ENCODE measurements at places on chromosomes 1 and 21.

DNA sequence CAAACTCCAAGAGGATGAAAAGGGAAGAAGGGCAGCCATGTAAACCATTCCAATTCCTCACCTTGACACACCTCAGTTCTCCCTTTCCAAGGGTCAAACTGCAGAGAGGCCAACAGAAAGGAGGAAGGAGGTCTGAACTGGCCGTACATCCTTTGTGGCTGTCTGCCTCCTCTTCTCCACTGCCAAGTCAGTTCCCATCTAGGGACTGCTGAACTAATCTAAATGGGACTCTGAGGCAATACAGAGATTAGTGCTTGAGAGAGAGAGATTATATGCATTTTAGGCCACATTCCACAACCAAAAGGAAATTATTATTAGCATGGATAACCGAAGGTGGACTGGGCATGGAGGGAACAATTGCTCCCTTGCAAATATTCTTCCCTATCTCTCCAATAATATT is 2.7 kb downstream of the ARHGEF11 start:
- DNase-seq = no peak

- peak; percentile 28 for DNase-seq
Measured at GRCh38 chr1:160400223-160400645, at the start of gene VANGL2. Gene VANGL2 (plus strand): TSS chr1:160400564. CDS start chr1:160415838, 15,274 bp downstream.

DNA sequence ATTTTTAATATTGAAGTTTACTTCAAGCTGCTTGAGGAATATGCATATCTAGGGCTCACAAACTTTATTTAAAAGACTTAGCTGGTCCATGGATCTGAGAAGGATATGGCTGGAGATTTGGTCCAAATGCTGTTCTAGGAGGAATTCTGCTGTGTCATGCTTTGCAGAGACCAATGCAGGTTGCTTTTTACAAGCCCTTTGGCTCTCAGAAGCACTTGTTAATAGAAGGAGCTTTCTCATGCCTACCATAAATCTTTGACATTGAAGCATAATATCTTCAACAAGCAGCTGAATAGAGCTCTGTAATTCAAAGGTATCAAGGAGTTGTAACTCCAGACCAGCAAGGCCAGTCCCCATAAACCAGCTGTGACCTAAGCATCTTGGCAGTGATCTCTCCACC is 299.1 kb downstream of the HHAT start:
- DNase-seq = no peak

- DNase-seq = no peak
Measured at GRCh38 chr21:27202301-27202700, 235.4 kb upstream of the ADAMTS5 start.

DNA sequence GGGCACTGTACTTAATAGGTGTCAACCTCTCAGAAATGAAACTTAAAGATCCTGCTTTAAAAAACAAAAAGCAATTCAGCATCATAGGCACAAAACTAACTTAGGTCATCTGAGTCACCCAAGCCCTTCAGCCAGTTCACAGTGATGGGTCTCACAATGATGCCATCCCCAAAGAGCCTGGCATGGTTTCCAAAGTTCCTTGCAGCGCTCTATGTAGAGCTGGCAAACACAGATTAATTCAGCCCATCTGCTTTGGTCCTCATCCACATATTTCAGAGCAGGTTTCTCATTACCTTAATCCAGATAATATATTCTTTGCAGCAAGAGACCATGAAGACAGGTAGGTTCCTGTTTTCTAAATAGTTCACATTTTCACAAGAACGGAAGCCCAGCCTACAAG is 14.6 kb upstream of the PLA2G2C start:
- no peak for DNase-seq

DNA sequence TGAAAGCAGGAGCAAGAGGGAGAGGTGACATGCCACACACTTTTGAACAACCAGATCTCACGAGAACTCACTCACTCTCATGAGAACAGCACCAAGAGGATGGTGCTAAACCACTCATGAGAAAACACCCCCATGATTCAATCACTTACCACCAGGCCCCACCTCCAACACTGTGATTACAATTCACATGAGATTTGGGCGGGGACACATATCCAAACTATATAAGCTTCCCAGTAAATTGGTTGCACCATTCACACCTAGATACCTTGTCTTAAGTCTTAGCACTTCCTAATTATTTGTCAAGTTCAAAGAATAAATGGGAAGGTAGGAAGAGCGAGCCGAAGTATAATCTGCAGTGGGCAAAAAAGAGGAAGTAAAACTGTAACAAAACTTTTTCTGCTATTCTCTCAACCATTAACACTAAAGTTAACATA is 34.3 kb downstream of the AMY1C start:
- no peak for DNase-seq

DNA sequence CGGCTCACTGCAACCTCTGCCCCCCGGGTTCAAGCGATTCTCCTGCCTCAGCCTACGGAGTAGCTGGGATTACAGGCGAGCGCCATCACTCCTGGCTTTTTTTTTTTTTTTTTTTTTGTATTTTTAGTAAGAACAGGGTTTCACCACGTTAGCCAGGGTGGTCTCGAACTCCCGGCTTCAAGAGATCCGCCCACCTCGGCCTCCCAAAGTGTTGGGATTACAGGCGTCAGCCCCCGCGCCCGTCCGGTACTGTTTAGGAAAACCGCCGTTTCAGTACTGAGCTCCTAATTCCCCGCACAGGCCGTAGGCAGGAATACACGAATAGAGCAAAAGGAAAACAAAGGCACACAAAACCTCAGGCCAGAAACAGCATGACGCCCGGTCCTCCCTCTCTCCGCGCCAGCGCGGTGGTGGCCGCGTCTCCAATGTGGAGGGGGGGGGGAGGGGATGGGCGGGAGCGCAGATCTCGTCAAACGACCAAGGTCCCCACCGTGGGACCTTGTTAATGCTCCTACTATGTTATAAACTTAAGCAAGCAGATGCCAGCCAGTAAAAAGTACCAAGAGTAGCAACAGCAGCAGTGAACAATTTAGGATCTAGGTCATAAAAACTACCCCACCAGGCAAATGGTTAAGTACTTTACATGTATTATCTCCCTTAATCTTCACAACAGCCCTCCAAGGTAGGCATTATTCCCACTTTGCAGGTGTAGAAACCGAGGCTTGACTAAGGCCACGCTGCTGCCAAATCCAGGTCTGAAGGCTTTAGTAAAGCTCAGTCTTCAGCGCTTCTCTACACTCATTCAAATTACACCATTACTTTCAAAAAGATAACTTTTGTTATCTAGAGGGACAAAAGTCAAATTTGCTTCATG is 648 bp upstream of the ADAR start:
- DNase-seq = peak; percentile 45

DNA sequence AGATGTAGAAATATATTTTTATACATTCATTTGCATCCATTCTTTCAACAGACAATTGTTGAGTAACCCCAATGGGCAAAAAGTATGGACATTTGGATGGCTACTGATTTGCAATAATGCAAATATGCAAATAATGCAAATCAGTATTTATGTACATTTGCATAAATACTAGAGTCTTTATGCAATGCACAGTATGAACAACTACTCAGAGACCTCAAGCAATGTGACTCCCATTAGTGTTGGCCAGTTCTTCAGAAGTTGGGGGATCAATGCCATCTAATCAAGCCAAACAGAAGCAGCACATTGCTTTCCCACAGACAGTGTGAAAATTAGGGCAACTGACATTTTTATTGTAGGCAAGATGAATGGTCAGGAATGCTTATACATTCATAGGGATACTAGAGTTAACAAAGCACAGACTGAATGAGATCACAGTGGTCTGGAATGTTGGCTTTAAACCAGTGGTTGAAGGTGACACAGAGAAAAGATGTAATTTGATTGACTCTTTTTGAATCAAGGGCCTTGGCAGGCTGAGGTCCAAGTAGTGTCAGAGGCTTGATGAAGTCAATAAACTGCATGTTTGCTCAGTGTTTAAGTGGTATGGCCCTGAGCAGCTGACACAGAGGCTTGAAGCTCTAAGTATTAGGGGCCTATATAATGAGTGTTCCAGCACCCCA is 256.6 kb downstream of the CTH start:
- no peak for DNase-seq

DNA sequence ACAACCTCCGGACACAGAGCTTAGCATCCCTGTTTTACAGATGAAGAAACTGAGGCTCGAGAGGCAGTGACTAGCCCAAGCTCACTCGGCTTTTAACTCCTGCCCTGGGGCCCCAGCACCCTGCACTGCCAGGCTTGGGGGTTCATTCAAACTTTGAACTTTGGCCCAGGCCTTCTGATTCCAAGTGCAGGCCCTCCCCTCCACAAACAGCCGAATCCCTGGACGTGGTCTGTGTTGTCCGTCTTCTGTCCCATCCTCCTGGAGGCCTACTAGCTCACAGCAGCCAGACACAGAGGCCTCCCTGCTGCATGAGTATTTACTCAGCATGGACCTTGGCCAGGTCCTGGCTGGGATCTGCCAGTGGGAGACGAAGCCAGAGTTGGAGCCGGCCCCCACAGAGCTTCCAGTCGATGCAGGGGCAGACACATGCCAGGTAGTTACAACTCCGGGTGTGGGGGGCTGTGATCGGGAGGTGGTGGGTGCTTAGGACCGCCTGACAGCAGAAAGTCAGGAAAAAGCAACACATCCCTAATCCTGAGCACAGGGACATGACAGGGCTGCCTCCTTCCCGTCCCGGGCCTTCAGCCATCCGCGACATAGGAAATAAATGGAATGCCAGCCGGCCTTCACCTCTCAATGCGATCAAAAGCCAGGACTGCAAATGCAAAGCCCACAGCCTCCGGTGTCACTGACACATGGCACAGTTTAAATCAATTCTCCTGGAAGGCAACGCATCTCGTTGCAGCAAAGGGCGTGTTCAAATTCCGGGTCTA is 7.4 kb downstream of the IFFO2 start:
- no peak for DNase-seq

- no peak for DNase-seq
Measured at GRCh38 chr1:97338347-97338746, 582.5 kb downstream of the DPYD start.

DNA sequence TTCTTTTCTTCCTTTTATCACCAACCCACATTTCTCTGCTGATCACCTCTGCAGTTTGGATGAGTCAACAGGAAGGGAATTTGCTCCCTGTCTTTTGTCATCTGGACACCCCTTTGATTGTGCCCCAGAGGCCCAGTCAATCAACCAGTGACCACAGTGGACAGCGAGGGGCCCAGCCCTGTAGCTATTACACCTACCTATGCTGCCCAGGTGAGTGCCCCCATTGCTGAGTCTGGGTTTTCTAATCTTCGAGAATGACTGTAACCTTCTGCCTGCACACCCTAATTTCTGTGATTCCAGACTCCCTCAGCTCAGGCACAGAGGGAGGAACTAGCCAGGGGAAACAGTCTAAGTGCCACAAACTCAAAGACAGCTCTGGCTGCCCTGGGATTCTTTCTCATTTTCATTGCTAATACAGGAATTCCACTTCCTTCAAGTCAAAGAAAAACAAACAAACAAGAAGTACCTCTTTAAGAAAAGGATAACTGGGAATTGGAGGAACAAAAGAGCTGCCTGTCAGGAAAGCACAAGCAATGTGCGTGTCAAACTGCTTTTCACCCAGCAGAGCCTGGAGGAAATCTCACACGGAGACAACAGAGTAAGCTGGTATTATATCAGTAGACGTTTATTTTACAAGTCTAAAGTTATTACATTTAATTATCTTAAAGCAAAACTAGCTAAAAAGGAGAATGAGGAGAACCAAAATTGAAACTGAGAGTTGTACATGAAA is 311.1 kb downstream of the AJAP1 start:
- no peak for DNase-seq

DNA sequence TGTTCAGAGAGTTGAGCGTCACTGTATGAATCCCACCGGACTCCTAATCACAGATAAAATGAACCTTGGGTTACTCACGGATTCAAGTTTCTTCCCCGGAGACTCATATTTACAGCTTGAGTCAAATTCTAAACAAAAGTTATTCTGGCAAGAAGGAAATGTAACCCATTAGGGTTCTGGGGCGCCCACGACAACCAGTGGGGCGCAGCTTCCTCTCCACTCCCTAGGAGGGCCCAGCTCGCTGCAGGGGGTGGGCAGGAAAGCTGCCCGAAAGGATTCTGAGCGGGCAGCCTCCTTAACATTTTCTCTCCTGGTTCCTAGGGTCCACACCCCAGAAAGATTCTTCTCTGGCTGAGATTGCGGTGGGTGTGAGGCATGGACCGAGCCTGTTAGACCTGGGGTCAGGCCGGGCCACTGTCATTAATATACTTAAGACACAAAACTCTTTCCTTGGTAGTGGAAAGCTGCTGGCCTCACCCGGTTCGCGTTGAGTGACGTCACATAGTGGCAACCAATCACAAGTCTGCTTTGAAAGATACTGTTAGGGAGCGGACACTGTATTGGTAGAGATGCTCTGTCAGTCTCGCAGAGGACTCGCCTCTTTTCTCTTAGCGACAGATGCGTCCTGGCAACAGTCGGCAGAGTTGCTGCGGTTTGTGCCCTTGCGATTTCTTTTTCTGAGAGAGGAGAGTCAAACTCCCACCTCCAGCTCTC is 13.6 kb upstream of the MCOLN3 start:
- peak; percentile 93 for DNase-seq

DNA sequence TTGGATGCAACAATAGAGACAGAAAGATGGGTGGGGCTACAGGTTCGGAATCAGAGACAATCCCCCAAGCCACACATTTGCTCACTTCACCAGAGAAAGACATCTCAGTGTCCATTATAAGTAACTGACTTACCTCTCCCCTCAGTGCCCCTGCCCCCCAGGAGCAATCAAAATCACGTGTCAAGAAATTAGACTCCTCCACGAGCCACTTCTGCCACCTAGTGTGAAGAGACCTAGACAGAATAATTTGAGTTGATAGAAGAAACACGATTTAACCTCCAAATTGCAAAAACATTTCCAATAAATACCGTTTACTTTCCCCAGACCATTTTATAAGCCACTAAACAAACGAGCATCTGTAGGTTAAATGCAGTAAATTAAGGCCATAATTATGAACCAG is 123.2 kb downstream of the SLC30A10 start:
- DNase-seq = no peak

GRCh38 chr1:59856725-59857338 is 42.1 kb downstream of the HOOK1 start:
- no peak for DNase-seq

DNA sequence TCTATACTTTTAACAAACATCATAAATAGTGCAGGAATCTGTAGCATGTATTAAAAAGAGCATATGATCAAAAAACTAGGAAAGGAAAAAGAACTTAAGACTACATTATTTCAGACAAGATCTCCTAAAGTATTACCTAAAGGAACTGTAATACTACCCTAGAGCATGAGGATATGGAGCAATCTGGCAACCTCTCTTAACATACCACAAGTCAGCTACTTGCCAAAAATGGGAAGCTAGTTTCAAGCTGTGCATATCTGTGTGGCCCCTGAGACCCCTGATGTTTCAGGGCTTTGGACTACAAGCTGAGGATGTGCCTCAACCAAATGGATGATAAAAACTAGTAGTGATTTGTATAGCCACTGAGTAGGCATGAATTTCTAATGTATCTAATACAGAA is 525.6 kb downstream of the PTBP2 start:
- no peak for DNase-seq

GRCh38 chr1:3127738-3128137 is 58.7 kb downstream of the PRDM16 start:
- no peak for DNase-seq

- no peak for DNase-seq
Measured at GRCh38 chr1:71030026-71030425, 17.6 kb downstream of the PTGER3 start.

Data from activated CD4-positive, alpha-beta T cell treated with anti-CD3 and anti-CD28 coated beads, Interleukin-2, Interleukin-6, amounts not matched to agents 100 ng/mL and 50 ng/mL, durations not matched to agents 16 hours and 8 hours (primary cell).